ENCODE measurements at places on chromosomes 5 and 9. TPM values are rescaled to one million over a fixed set of nuclear protein-coding genes. Genes with fewer than 3 reads are reported as not detected.

Gene PCDHA6
- 5.6 TPM for total RNA-seq

Gene PCDHGB3
- 14.2 TPM for total RNA-seq

Gene TIMD4
- not detected for total RNA-seq

Gene FOXD4L4
- 0.22 TPM for total RNA-seq

Gene SLC34A1
- total RNA-seq = not detected

Gene NSUN2
- 41.5 TPM for total RNA-seq
